ENCODE measurements at places on chromosomes 4 and X.

GRCh38 chr4:17771284-17771908, 10.0 kb downstream of the FAM184B start:
- DNase-seq: no peak

GRCh38 chr4:73533515-73534422, 52.2 kb downstream of the AFM start:
- DNase-seq: no peak

DNA sequence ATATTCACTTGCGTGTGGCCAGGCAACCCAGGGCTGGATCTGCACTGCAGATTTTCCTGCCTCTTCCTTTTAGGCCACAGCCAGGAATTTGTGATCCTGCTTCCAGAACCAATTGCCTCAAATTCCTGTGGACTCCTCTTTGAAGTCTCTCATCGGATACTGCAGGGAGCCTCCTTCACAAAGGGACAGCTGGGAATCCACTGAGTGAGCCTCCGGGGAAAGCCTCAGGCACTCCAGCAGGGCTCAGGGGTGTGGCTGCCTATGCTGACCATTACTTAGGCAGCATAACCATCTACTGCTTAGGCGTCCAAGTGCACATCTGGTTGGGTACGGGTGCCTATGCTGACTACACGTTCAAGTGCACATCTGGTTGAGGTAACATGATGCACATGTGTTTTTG, 321.5 kb downstream of the NLGN4X start:
- no peak for DNase-seq

- DNase-seq: no peak
Observed at GRCh38 chr4:121146530-121146929, 17.6 kb downstream of the TNIP3 start.

DNA sequence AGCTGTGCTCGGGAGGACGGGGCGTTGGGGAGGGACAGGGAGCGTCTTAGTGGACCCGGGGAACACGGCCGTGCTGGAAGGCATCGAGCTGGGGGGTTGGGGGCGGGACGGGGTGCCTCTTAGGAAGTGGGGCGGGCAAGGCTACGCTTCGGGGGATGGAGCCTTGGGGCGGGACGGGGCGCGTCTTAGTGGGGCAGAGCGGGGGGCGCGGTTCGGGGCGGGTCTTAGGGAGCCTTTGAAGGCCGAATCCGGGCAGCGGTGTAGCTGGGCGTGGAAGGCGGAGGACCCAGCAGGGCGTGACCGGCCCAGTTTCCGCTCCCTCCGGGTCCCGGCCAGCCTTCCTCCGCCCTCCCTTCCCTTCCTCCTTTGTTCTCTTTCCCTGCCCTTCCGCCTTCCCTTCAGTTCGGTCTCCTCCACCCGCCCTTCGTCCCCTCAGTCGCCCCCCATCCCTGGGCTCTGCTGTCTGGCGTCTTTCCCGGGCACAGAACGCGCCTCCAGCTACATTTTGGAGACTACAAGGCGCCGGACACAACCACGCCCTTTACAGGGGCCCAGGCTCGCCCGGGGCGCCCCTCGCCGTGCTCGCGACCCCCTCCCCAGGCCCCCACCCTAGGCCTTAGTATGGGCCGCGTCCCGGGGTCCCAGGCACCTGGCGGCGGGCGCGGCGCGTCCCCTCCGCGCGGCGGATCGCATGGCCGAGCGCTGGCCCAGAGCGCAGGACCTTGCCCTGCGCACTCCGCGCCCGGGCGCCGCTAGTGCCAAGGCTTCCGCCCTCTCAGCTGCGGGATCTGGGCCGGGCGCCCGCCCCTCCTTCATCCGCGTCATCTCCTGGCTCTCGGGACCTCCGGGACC, at the start of gene ARSD:
Gene ARSD (minus strand): TSS at position 757 of the 852 bp plus-strand sequence. CDS start 64 bp downstream, at position 693.
- no peak for DNase-seq

DNA sequence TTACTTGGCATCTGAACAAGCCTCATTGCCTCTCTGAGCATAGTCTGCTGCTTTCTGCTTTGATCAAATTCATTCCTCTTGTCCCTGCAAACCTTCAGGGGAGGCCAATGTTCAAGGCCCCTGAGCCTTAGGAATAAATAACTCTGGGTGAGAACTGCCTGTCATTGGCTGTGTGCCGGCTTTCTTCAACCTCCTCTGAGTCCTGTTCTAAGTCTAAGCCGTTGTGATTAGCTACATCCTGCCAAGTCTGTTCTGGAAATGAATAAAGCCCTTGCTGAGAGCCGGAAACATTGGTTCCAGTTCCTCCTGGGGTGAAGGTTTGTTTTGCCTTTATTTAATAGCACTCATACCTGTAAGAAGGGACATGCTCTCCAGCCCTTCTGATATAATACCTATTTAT, 13.8 kb downstream of the RNF4 start:
- DNase-seq: no peak

GRCh38 chr4:71074452-71075299, 81.2 kb downstream of the DCK start:
- no peak for DNase-seq

- no peak for DNase-seq
Observed at GRCh38 chr4:11337287-11337686, 91.4 kb downstream of the HS3ST1 start.

DNA sequence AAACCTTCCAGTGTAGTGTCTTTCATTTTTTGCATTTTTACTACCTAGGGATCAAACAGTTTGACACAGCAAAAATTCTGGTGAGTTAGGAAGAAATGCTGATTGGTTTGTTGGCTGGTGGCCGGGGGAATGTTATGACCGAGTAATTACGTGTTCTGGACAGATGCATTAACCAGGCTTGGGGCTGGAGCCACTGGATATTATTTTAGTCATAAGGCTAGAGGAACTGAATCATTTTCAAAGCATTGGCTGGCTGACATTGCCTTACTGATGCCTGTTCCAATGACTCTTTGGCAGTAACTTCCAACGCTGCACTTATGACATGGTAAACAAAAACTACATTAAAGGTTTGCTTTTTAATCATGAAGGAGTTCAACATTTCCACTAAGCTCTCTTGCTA, 84.6 kb downstream of the FBXO8 start:
- DNase-seq: no peak

DNA sequence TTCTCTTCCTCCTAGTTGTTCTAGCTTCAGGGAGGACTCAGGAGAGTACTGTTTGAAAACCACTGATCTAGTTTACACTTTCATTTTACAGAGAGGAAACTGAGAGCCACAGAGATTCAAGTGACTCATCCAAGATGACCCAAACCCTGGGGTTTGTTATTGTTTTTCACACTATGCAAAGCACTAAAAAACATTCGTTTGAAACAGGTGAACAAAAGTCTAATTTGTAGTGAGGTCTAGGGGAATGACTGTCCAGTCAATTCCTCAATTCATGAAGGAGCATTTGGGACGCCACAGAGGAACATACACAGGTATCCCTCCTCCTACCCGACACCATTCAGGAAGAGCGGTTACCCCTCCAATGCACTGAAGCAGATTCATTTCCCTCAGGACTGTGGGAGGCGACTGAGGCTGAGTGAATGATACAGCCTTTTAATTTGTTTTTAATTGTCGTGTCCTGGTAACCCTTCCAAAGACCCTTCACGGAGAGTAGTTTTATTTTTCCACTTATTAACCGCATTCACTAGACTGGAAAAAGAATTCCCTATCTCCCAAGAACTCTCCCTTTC, 30.3 kb downstream of the TLR10 start:
- DNase-seq: no peak

DNA sequence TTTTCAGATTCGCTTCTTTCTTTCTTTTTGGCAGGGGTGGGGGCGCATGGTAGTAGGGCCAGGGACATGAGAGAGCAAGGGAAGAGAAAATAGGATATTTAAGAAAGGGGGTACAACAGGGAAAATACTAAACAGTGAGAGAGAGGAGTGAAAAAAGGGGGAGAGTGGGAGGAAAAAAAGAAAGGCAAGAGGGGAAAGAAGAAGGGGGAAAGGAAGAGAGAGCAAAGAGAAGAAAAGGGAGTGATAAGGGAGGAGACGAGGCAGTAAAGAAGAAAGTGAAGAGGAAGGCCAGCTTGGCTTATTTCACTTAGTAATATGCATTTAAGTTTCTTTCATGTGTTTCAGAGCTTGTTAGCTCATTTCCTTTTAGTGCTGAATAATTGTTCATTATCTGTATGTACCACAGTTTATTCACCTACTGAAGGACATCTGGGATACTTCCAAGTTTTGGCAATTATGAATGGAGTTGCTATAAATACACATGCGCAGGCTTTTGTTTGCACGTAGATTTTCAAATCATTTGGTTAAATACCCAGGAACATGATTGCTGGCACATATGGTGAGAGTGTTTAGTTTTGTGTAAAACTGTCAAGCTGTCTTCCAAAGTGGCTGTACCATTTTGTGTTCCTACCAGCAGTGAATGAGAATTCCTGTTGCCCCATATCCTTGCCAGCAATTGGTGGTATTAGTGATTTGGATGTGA, 37.3 kb downstream of the CASP6 start:
- no peak for DNase-seq

GRCh38 chrX:46811121-46811520, 25.7 kb upstream of the RP2 start:
- no peak for DNase-seq

- no peak for DNase-seq
Observed at GRCh38 chrX:33324099-33324498, 112.8 kb upstream of the DMD start.

DNA sequence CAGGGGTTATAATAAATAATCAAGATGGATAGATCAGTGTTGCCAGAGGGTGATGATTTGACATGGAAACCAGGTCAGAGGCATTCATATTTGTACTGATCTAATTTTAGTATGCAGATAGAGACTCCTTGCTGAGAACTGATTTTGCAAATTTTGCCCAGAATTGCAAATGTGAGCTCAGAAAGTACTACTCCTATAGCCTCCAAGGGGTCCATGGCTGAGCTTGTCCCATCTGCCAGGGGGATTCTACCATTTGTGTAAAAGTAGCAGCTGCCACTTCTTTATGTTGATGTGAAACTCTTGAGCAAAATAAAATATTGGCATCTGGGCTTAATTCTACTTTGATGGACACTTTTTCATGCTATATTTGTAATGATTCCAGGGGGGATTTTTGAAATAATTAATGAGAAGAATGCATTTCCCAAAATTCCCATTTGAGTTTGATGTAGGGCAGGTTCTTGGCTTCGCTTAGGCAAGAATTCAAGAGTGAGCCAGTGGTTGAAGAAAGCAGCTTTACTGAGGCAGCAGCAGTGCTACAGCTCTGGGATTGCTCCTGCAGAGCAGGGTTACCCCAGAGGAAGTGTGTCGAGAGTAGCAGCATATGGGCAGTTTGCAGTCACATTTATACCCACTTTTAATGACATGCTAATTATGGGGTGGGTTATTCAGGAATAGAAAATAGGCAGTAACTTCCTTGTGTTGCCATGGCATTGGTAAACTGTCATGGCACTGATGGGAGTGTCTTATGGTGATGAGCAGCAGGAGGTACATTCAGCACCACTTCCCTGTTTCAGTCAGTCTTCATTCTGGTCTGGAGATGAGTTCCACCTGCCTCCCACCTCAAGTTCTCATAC, 38.7 kb upstream of the DCLK2 start:
- DNase-seq: no peak

GRCh38 chr4:140168474-140168873, 14.5 kb upstream of the MAML3 start:
- no peak for DNase-seq

DNA sequence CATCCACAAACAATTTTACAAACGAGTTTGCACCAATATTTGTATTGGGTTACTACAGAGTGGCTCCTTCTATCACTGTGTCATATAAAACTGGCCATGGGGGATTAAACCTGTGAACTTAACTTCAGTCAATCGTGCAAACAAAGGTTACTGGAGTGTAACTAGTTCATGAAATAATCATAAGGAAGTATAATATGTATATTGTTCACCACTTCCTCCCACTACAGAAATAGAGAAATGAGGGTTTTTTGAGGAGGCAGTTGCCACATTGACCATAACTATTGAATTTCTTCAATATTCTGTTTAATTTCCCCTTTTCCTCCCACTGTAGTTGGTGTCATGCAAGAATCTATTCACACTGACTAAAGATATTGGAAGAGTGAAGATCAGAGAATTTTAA, at the start of gene GPR82:
Gene GPR82 (plus strand): TSS at position 356 of the 400 bp plus-strand sequence. CDS start 2,846 bp downstream, outside the sequence.
- no peak for DNase-seq

GRCh38 chr4:78645853-78646757, 94.5 kb downstream of the ANXA3 start:
- no peak for DNase-seq

DNA sequence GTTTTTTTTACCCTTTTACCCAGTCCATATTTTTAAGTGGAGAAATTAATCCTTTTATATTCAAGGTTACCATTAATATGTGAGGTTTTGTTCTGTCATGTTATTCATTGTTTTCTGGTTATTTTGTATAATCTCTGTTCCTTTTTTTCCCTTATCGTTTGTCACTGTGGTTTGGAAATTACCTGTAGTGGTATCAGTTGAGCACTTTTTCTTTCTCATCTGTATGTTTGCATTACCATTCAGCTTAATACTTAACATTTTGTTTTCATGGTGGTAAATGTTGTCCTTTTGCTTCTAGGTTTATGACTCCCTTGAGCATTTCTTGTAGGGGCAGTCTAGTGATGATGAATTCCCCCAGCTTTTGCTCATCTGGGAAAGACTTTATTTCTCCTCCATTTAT, 6.6 kb downstream of the ETDC start:
- no peak for DNase-seq

DNA sequence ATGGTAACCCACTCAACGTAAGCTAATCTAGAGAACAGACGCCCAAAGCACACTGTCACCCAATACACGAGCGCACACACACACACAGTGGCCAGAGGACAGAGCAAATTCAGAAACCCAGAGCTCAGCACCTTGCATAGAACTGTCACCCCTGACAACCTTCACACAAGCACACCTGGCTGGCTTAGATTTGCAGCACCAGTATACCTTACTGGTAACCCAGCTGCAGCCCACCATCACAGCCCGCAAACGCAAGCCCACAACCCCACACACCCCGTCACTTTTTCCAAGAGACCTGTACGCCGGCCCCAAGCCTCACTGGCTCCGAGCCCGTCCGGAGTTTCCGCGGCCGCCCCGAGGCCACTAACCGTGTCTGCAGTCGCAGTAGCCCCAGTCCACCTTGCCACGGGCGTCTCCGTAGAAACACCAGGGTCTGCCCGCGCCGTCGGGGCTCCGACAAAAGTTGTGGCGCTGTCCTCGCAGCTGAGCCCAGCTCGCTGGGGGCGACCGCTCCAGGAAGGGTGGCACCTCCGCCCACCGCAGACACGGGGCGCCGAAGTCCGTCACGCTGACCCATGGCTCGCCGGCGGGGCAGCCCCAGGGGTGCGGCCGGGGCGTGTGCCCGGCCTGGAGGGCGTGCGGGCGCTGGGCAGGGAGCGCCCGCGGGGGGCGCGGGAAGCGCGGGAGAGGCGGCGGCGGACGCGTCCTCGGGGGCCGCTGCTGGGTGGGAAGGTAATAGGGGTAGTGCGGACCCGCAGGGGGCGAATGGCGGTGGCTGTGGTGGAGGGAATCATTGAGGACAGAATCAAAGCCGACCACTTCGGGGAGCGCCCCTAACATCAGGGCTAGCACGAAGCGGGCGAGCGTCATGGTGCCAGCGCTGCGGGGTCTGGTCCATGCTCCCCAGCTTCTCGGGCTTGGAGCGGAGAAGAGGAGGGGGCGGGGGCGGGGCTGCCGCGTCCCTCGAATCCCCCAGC, 664 bp downstream of the PRSS12 start:
- DNase-seq: no peak

- no peak for DNase-seq
Observed at GRCh38 chr4:10272511-10272910, 155.9 kb upstream of the WDR1 start.

Data from activated CD4-positive, CD25-positive, alpha-beta regulatory T cell treated with anti-CD3 and anti-CD28 coated beads, Interleukin-2, amount 50 U/mL, for 16 hours (primary cell).